ENCODE measurements at places on chromosomes 3 and 15.

- DNase-seq: peak; percentile 50
Observed at GRCh38 chr3:141279077-141279967, 47.7 kb downstream of the PXYLP1 start.

DNA sequence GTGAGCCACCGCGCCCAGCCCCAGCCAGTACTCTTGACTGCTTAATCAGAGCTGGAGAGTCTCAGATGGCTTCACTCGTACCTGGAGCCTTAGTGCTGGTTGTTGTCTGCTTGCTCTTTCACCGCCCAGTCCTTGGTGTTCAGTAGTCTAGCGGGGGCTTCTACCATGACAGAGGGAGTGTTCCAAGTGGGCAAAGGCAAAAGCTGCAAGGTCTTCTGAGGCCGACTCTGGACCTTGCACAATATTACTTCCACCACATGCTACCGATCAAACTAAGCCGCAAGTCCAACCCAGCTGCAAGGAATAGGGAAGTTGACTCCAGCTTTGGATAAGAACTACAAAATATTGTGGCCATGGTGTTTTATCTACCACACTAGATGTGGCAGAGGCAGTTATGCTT lies 6.6 kb downstream of the PARL start:
- no peak for DNase-seq

- peak; percentile 63 for DNase-seq
Observed at GRCh38 chr3:111539351-111540331, 2.4 kb upstream of the CD96 start.

- DNase-seq: no peak
Observed at GRCh38 chr3:46129588-46130272, 78.4 kb downstream of the CCR1 start.

- no peak for DNase-seq
Observed at GRCh38 chr15:38562278-38562677, 2.3 kb downstream of the RASGRP1 start.

DNA sequence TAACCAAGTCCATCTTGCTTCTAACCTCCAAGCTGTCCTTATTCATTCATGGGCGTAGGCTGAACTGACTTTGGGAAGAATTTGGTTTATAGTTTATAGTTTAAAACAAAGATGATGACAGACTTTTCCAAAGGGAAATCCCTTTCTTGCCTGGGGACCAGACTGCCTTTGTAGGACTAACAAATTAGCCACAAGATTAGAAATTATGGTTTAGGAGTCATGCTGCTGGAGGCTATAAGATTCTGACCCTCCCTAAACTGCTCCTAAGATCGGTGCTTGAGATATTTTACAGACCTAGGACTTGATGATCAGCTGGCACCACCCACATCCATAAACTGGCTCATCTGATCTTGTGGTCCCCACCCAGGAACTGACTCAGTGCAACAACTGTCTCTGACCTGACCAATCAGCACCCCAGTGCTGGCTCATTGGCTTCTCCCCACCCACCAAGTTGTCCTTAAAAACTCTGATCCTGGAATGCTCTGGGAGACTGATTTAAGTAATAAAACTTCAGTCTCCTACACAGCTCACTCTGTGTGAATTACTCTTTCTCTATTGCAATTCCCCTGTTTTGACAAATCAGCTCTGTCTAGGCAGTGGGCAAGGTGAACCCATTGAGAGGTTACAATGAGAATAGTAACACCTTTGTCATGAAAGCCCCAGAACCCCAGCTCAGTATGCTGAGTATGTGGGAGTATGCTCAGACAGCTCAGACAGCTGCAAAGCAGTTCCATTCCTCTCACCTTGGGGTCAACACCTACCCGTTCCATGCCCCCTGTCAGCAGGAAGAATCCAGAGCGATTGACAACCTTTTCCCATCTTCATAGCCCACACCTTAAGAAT lies 51.6 kb upstream of the C15orf39 start:
- DNase-seq: peak; percentile 79

GRCh38 chr15:65311760-65312159 lies 7.3 kb downstream of the RNU5B-1 start:
- DNase-seq: no peak

- no peak for DNase-seq
Observed at GRCh38 chr15:100385300-100386050, 43.7 kb upstream of the ADAMTS17 start.

GRCh38 chr15:92907896-92908712 lies 8.0 kb downstream of the CHD2 start:
- no peak for DNase-seq

DNA sequence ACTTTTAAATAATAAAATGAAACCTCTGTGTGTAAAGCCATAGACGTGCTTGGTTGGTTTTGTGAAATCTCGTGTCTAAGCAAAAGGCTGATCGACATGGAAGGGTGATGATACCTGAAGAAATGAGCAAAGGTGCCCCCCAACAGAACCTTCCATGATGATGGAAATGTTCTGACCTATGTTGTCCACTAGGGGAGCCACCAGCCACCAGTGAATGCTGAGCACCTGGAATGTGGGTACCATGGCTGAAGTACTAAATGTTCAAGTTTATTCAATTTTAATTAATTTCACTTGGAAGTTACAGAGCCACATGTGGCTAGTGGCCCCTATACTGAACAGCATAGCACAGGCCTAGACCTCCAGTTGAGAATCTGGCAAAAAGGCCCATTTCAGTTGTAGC lies 158.8 kb downstream of the POLR2M start:
- DNase-seq: peak; percentile 13

DNA sequence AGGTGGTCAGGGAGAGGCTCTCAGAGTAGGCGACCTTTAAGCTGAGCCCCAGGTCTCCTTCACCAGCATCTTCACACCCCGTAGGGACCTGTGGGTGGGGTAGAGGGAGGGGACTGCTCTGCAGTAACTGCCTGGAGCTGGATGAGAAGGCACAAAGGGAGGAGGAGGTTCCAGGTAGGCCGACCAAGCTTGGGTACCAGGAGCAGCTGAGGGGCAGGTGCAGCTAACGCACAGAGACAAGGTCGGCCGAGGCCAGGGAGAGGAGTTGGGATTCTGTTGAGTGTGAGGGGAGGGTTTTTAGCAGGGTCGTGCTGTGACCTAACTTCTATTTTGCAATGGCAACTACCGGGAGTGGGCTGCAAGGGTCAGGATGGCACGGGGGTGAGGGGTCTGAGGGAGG lies 5.9 kb upstream of the GRIP2 start:
- no peak for DNase-seq

DNA sequence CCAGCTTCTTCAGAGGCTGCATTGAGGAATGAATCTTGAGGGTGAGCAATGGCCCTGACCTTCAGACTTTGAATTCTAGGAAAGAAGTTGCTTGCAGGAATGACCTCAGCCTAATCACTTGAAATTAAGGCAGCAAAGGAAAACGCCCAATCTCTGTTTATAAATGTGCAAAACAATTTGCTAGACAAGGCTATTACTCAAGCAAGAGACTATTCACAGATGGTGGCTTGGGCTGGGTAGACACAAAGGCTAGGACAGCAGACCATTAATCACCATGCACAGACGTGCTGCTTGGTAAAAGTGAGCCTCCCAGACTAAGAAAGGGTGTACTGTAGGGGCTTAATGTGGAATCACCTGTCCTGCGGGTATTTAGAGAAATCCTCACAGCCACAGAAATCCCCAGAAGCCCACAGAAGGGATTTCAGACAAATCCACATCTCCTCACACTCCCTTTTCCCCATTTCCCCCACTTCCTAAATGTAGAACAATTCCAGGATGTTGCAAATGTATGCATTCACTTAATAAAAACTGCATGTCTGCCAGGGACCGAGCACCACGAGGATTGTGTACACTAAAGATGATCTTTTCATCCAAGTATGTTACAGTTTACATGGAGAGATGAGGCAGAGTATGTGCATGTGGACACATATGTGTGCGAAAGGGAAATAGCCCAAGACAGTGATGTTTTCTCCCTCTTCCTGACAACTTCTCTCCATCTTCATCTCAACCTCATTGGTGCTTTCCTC lies 259.5 kb downstream of the THSD4 start:
- DNase-seq: no peak

DNA sequence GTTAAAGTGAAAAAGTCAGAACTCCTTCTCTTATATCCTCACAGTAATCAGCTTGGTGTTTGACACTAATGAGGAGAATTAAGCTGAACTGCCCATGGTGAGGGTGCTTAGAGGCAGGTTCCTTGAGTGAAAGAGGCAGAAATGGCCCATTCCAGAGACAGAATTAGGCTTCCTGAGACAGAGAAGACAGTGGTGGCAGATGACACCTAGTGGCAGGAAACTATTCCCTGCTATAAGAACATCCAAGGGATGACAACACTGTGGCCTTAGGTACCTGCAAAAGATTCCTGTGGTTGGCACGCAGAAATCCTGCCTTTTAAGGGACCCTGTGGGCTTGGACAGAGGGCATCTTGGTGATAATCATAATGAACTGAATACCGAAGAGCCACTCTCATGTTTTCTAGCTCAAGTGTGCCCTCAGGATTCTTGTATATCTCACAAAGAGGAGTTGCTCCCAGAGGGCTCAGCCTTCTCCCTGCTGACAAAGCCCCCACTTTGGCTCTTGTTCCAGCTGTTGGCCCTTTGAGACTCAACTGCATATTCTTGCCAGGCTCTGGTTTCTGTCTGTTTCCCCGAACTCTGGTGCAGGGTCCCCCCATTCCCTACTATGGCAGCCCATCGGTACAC lies 56.0 kb downstream of the KBTBD12 start:
- peak; percentile 63 for DNase-seq

GRCh38 chr3:123789760-123790159 lies 94.4 kb downstream of the MYLK start:
- DNase-seq: no peak

DNA sequence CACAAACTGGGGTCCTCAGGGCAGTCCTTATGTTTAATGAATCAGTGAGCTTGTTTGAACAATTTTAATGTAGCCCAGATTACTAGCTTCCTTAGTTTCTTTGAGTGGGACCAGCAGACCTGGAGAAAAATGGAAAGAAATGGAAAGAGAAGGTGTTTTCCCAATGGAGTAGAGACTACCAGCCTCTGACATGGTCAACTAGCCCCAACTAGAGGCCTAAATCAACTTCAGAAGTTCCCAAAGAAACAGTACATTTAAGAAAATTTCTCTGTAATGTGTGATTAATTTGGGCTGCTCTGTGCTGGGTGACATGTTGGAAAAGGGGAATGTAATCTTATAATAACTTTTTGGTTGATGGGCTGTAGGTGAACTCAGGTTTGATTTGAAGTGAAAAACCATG lies 310.9 kb downstream of the MFSD1 start:
- no peak for DNase-seq

GRCh38 chr3:15512166-15512565 lies 9.3 kb downstream of the COLQ start:
- no peak for DNase-seq

DNA sequence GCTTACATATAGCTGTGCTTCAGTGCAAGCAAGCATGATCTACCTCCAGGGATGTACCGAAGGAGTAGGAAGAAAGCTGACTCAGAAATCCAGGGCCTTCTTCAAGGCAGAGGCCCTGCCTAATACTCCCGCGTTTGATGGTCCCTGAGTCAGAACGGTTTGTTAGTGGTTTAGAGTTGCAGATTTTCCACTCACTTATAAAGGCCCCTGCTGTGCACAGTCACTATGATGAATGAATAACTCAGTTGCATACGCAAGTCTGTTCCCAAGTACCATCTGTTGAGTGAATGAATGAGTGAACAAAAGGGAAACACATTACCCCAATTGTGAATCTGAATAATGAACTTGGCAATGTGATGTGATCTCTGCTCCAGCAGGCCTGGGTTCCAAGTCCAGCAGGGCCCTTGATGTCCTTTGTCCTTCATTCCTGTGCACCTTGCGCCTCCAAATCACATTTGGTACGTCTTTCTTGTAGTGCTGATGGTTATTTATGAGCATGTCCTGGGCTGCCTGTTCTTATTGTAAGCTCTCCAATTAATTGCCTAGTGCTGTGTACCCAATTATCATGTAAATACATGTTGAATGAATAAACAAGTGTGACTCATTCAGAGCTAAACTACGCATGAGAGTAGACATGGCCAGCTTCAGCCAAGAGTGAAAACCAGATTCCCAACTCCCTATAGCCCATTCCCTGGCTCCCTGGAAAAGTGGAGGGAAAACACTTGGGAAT lies 85.3 kb upstream of the LIMD1 start:
- no peak for DNase-seq

- DNase-seq: no peak
Observed at GRCh38 chr15:22958487-22959280, 21.5 kb downstream of the CYFIP1 start.

- no peak for DNase-seq
Observed at GRCh38 chr3:112689385-112689784, 48.4 kb upstream of the CCDC80 start.

DNA sequence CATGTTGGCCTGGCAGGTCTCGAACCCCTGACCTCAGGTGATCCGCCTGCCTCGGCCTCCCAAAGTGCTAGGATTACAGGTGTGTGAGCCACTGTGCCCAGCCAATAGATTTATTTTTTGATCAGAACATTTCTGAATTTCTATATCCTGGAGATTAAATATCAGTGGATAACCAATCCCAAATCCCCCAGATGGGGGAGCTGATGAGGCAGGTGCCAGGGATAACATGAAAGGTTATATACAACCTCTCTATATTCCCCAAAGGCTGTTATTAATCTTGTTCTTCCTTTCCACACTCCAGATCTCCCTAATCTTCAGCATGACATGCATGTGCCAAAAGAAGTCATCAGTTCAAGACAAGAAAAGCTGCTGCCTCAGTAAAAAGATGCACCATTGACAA lies 112.3 kb downstream of the WDR76 start:
- DNase-seq: peak; percentile 25

Data from A549 (cell line).